Left colon (tissue), 2 donors: ENCODE measurements at places on chromosomes 4 and X. TPM values are rescaled to one million over a fixed set of nuclear protein-coding genes. Genes with fewer than 3 reads are reported as not detected.
A peak's percentile ranks its signal among the peaks of the same experiment; 100 is the strongest.

GAB1 gene
- total RNA-seq: 71.1 TPM

- no peak for DNase-seq
Observed at GRCh38 chr4:130419211-130419975, 1323.4 kb downstream of the C4orf33 start.

DCHS2 gene
- total RNA-seq: 0.43 TPM

SLC35A2 gene
- 60.6 TPM for total RNA-seq

GRCh38 chr4:17702641-17703040 is 78.8 kb downstream of the FAM184B start:
- DNase-seq: no peak

DNA sequence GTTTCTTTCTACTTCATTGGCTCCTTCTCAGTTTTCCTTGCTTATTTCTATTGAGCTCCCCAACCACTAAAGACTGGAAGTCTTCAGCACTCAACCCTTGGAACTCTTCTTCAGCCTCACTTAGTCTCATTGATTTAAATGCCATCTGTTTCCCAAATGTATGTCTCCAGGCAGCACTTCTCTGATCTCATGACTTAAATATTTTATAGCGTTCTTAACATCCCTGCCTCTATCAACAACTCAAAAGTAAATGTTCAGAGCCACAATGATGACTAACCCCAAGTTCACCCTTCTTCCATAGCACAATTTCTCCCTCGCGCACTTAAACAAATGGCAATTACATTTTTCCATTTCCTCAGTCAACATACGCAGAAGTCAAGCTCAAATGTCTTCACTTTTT is 1393.3 kb downstream of the ARAP2 start:
- DNase-seq: no peak

WDR44 gene
- total RNA-seq: 10.8 TPM

EGF gene
- 3.9 TPM for total RNA-seq

GRCh38 chrX:50180073-50180940 is 20.5 kb downstream of the AKAP4 start:
- DNase-seq: no peak

SEPTIN6 gene
- 11.8 TPM for total RNA-seq

ABCB7 gene
- total RNA-seq: 26.3 TPM

DNA sequence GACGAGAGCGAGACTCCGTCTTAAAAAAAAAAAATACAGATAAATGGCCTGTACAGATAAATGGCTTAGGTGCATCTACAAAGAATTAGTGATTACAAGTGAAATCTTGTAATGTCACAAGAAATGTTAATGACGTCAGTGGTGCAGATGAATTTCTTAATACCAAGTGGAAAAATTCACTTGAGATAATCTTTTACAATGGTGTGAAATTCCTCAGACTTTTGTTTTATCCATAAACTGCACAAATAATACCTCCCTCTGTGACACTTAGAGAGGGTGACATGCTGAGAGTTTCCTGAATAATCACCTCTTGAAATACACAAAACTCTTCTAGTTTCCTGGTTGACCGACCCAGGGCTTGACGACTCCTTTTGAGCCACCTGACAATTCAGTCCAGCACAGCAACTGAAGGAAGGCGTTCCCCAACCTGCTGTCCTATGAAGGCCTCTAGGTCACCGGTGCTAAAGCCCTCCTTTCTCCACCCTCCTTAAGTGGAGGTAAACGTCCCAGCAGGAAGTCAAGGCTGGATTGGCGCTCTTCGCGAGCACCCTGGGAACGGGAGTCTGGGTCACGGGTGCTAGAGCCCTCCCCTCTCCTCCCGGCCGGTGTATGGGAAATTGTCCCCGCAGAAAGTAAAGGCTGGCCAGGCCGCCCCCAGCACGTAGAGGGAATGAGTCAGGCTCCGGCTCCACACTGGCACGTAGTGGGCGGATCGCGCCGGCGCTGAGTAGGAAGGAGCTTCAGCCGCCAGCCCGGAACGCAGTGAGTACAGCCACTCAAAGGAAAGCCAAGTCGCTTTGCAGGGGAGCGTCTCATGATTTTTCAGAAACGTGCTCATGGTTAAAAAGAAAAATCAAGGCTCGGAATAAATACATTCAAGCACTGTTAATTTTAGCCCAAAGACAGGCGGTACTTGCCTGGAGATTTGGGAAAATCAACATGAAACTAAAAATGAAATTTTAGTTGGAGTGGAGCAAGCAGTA is at the start of gene TMEM144:
Gene TMEM144, plus strand, starts transcription at position 662 of the 983 bp plus-strand sequence. CDS start 2,182 bp downstream, outside the sequence.
- DNase-seq: peak; percentile 92

RASGEF1B gene
- total RNA-seq: 13.5 TPM

MAGEC2 gene
- total RNA-seq: not detected

DNA sequence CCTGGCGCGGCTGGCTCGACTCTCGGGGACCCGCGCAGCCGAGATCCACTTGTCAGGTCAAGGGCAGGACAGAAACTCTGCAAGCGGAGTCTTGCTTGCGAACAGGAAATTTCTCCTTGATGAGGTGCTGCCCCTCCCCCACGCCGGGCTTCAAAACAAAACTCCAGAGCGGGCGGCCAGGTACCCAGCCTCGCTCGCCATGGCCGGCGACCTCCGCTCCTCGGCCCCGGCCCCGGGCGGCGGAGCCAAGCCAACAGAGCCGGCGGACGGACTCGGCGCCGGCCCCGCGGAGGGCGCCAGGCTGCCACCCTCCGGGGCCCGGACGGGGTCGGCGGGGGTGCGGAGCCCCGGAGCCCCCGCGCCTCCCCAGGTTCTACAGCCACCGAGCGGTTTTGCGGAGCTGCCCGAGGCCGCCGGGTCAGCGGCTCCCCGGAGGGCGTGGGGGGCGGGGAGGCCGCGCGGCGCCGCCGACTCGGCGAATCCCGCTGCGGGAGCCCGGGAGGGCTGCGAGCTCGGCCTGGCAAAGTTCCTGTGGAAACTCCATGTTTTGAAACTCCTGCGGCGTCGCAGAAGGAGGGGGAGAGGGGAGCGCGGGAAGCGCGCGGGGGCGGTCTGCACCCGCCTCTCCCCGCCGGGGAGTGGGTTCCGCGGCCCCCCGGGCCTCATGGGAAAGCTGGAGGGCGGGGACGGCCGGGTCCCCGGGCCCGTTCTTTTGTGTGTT is 11.7 kb upstream of the BCOR start:
- DNase-seq: peak; percentile 48

DNA sequence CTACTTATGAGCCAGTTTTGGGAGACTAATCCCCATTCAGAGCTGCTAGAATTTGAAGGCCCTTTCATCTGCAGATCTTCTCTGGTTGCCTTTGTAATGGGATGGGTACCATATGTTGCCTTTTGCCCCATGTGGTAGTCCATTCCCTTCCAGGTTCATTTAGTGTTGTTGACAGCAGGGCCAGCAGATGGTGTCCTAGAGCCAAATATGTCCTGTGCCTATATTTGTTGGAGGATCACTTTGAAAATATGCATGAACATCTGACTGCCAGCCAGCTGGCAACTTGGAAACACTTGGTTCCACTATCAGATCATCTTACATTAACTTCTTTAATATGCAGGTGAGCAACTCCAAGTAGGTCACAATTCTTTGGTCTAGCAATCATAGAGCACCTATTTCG is 30.4 kb downstream of the CFAP299 start:
- peak; percentile 59 for DNase-seq

SULT1B1 gene
- total RNA-seq: 294 TPM

DNA sequence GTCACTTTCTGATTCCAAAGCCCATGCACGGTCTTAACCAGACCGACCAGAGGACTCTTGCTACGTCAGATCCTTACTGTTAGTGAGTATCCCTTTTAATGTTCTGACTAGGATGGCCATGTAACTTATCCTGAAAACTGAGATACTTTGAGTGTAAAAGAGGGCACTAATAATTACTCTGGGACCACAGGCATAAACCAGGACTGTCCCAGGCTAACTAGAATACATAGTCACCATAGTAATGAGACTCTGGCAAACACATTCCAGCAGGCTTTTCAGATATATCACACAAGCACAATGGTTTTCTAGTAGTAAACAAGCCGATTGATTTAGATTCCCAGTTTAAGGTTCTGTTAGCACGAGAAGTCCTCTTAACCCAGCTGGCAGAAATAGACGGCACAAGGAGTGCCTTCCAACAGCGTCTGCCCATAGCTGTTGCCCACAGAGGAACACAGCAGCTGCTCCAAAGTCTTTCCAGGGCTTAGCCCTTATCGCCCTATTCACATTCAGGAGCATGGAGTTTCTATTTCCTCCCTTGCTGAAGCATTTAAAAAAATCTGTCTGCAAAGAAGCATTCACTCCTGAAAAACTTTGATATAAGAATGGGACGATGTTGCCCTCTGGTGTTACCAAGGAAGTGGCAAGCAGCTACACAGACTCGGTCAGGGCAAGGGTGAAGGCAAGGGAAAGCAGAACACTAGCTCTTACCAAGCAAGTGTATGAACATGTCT is 92.4 kb downstream of the CXCL13 start:
- DNase-seq: peak; percentile 51

CT83 gene
- not detected for total RNA-seq

GRCh38 chr4:171279131-171279530 is 534.1 kb upstream of the GALNTL6 start:
- DNase-seq: no peak

DNA sequence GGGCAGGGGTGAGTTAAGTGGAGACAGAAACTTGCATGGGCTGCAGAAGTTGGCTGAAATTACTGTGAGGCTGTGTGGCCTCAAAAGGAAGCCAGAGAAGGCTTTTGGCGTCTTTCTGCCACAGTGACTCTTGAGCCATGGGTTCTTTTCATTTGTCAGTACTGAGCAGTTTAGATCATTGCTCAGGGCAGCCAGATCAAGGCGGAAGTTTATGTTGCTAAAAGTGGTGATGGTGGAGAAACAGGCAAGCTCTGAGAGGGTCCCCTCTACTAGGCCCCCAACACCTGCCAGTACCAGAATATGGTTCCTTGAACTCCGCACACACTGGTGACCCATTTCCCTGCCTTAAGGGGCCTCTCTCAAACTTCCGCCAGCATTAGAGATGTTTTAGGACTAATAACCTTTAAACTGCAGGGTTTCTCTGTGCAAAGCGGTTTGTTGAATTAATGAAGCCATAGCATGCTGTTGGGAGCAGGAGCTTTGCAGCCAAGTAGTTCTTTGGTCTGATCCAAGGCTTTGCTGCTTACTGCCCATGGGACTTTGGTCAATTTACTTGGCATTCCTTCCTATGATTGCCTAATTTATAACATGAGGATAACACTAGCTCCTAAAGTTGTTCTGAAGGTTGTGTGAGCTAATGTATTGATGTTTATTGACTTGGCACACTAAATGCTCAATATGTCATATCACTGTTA is 34.5 kb downstream of the RNF175 start:
- DNase-seq: no peak

GPR119 gene
- 0.31 TPM for total RNA-seq

DNA sequence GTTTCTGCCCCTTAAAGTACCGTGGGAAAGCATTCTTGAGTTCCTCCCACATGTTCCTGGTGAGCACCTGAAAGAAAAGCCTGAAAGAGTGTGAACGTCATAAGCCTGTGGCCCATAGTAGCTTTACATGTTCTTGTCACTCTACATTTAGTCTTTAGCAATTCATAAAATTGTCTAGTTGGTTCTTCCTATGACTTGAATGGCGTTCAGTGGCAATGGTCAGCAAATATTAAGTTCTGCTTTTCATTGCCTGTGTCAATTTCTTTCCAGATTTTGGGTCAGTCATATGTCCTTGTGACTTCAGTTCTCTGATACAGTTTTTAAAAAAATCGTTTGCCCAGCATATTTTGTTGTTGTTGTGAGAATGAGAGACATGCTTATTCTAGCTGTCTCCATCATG is 650.0 kb upstream of the BOD1L1 start:
- no peak for DNase-seq

DNA sequence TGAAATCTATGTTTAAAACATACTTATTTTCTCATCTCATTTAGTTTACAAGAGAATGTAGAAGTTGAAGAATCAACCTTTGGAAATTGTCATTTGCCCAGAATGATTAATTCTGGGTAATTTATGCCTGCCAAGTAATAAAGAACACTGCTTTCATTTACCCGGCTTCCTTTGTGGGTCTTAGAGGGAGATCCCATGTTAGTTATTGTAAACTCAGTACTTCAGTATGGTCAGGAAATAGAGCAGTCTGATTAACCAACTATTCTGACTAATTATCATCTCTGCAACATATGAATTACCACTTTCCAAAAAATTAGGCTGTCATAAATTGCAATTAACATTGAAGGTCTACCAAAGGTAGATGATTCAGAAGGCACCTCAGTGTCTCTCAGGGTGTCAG is 324.5 kb downstream of the HNRNPD start:
- DNase-seq: no peak

GRCh38 chr4:56680266-56680665 is 830 bp downstream of the HOPX start:
- no peak for DNase-seq

DNA sequence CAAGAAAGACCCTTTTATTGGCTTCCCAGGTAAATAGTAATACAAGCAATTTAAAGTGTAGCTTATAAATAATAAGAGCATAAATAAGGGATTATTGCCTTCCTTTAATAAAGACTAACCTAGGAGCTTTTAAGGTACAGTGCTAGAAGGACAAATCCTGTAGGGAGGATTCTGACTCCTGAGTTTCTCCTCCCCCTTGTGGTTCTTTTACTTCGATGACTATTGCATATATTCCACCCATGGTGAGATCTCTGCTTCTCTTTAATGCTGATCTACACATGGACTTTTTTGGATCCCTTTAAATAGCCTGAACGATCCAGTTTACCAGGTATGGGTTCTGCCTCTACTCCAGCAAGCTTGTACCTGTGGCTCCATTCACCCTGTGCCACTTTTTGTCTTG is 2.5 kb downstream of the GALNT7 start:
- DNase-seq: no peak

DNA sequence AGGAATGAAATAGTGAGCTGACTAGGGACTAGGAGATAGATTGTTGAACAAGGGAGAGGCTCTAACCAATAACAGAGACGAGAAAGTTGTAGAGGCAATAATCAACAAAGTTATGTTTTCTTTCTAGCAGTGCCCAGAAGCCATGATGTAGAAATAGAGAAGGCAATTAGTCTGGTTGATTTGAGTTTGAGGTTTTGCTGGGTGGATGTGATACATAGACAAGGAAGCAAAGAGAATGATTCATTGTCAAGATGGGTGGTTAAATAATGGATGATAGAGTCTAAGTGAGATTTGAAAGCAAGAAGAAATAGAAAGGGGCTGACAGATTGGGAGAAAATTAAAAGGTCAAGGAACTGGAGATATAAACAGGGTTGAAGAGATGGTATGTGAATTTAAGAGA is 11.2 kb downstream of the RBM41 start:
- no peak for DNase-seq

F8 gene
- 4.5 TPM for total RNA-seq

GRCh38 chr4:23654791-23655190 is 235.1 kb downstream of the PPARGC1A start:
- no peak for DNase-seq

GRCh38 chrX:129549124-129549523 is 9.1 kb downstream of the OCRL start:
- no peak for DNase-seq

TEX11 gene
- total RNA-seq: 1.0 TPM

DNA sequence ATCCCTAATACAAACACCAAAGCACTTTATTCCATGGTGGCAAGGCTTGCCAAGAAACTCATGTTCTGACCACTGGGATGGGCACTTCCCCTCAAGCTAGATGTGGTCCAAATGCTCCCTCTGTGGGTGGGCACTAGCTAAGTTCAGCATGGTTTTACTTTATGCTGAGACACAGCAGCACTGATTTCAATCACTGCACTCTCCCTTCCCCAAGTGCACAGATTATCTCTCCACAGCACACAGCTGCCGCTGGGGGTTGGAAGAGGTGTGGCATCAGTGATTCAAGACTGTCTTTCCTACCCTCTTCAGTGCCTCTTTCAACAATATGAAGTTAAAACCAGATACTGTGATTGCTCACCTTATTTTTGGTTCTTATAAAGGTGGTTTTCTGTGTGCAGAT is 16.5 kb upstream of the GUCY2F start:
- no peak for DNase-seq

TCEAL9 gene
- 28.4 TPM for total RNA-seq

- DNase-seq: no peak
Observed at GRCh38 chr4:96913441-96914080, 1073.7 kb downstream of the PDHA2 start.
